NCI-H2081 treated with DMSO at 0.1 percent for 48 hours (cell line): ENCODE measurements at places on chromosomes 5 and 9.

GRCh38 chr9:100370064-100370723 lies 17.5 kb upstream of the TEX10 start:
- no peak for DNase-seq

DNA sequence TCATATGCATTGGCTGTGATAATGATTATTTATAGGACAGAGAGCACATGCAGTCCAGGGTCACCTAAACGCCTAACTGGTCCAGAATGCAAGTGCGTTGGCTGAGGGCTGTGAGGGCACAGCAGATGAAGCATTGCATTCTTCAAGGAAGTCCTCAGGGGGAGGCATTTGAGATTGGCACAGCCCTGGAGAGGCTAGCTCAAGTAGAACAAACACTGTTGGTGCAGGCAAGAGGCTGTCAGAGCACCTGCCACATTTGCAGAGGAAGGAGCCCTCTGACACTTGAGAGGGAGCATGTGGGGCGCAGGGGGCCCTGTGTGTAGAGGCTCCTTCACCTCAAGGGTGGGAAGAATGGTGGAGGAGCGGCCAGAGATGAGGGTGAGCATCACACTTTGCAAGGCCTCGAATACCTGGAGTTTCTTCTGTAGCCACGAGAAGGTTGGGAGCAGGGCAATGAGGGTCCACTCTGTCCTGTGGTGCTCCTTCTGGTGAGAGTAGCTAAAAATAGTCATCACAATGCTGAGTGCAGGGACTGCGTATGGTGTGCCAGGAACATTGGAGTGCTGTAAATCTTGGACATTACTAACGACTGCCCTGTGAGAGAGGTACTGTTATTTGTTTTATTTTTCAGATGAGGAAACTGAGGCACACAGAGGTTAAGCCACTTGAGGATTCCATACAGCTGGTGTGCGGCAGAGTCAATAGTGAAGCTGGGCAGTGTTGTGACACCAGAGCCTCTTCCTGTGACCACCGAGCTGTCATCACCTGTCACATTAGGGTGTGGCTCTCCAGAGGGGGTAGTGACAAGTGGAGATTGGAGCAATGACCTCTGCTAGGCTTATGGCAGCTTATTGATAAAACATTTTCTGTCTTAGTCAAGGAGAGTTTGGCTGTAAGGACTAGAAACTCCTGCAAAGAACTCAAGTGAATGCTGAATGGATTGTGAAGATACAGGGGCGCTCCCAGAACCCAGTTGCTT lies 100.2 kb downstream of the PIP5K1B start:
- DNase-seq = no peak

GRCh38 chr5:150353032-150353675 lies 4.3 kb upstream of the TCOF1 start:
- DNase-seq = no peak

DNA sequence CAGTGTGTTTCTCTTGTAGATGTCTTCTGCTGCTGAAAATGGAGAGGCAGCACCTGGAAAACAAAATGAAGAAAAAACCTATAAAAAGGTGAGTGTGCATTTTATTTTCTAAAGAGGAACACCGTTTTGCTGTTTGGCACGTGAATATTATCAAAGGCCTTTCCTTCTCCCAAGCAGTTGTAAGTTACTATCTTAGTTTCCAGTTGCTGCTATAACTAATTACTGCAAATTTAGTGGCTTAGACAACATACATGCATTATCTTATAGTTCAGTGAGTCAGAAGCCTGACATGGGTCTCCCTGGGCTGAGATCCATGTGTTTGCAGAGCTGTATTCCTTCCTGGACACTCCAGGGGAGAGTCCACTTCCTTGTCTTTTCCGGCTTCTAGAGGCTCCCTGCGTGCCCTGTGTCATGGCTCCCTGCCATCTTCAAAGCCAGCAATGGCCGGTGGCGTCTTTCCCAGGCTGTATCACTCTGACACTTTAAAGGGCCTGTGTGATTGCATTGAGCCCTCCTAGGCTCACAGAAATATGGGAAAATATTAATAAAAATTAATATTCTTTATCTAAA lies 117.6 kb downstream of the PIP5K1B start:
- DNase-seq = no peak

GRCh38 chr5:143195491-143195890 lies 208.0 kb downstream of the NR3C1 start:
- no peak for DNase-seq

GRCh38 chr9:134419684-134420076 lies 93.4 kb downstream of the RXRA start:
- no peak for DNase-seq

- no peak for DNase-seq
Measured at GRCh38 chr9:32863291-32863690, 80.0 kb downstream of the TMEM215 start.

DNA sequence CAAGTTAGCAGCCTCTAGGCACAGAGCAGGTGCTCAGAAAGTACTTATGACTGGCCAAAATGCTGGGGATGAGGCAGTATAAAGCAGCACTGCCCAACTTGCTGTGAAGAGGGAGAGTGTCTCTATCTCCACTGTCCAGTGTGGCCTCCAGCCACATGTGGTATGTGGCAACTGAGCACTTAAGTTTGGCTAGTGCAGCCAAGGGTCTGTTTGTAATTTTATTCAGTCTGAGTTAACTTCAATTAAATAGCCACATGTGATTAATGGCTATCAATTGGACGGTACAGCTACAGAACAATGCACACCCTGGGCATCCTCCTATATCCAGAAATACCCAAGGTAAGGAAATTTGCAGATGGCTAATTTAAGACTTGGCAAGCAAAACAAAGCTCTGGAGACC lies 26.9 kb downstream of the ROR2 start:
- no peak for DNase-seq

GRCh38 chr5:154483654-154484392 lies 5.8 kb upstream of the HAND1 start:
- DNase-seq = no peak

GRCh38 chr9:86122311-86122710 lies 23.0 kb upstream of the GOLM1 start:
- DNase-seq = no peak

- no peak for DNase-seq
Measured at GRCh38 chr5:136730426-136730825, 365.1 kb upstream of the TRPC7 start.

- no peak for DNase-seq
Measured at GRCh38 chr5:135737701-135738563, 96.5 kb upstream of the SLC25A48 start.

DNA sequence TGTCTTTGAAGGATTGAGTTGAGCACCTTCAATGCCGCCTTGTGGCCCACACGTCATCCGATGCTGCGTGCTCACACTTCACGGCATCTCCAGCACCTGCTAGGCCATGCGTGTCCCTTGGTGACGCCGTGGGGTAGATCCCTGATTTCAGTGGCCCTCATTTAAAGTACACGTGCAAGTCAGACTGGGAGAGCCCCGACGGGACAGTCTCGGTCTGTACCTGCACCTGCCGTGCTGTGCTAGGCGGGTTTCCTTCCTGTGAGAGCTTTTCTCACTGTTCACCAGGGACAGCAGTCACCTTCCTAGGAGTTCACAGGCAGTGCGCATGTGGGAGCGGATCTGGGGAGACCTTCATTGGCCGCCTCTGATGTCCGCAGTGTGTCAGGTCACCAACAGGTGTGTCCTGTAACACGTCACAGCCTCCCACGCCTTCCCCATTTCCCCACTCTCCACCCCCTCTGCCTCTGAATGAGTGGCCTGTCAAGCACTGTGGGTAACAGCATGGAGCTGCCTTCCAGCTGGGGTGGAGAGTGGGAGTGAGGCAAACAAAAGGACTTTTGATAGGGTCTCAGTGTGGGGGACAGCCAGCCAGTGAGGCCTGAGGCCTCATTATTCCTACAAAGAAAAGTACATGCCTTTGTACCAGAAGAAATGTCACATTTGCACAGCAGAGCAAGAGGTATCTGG lies 236.4 kb downstream of the FANCC start:
- no peak for DNase-seq

GRCh38 chr9:132114102-132114707 lies 34.5 kb upstream of the MED27 start:
- DNase-seq = no peak

GRCh38 chr5:32325062-32325461 lies 12.3 kb upstream of the MTMR12 start:
- no peak for DNase-seq

DNA sequence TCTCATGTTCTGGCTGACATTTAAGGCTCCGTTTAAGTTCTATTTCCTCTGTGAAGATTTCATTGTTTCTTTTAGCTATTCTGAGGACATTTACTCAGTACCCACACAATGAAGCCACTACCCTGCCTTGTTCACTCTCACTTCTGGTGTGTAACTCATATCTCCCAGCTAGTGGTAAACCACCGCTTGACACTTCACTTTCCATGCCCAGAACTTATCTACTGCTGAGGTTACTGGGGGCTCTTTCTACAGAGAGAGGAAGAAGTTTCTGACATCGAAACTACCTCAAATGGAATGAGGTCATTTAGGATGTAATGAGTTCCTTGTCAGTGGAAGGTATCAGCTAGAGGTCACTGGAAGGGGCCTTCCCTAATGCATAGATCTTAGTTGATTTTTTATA lies 501.5 kb downstream of the DMAC1 start:
- DNase-seq = no peak

DNA sequence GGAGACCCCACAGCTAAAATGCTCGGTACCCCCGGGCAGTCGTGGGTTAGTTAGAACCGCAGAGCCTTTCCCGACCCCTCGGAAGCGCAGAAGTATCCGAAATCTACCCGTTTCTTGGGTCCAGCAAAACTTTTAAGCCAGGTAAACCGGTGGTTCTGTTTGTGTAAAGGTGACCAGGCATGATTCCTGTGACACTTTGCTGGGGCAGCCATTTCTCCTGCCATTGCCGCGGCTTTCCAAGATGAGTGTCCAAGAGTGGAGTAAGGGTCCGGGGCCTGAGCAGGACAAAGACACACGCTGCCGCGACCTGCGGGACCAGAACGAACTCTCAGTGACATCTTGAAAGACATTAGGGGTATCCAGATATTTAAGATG lies 655 bp downstream of the MARVELD2 start:
- DNase-seq = no peak

DNA sequence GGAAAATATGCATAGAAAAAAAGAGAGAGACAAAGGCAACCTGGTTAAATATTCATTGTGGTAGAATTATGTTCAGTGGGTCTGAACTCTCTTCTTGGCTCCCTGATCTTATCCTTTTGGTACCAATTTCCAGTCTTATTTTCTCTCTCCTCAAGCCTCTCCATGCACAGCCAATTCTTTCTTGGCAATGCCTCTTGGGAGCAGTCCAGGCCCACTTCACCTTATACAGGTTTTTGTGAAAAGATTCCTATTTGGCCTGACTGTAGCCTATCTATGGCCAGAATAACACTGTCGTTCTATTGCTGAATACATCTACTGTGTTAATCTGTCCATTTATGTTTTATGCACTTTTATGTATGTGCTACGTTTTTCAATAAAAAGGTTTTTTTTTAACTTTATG lies 2.7 kb downstream of the ELOVL7 start:
- no peak for DNase-seq

DNA sequence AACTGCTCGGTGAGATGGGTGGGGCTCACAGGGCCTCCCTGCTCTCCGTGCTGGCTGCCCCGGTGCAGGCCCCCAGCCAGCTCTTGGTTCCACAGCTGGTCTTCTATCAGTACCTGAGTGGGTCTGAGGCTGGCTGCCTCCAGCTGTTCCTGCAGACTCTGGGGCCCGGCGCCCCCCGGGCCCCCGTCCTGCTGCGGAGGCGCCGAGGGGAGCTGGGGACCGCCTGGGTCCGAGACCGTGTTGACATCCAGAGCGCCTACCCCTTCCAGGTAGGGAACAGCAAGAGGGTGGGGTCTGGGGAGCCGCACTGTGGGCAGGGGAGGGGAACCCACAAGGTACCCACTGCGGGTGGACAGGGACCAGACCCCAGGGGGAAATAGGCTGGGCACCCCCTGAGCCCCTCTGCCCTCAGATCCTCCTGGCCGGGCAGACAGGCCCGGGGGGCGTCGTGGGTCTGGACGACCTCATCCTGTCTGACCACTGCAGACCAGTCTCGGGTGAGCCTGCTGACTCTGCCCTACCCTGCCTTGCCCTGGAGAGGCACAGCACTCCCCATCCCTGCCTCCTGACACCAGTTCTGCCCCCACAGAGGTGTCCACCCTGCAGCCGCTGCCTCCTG lies 2.8 kb downstream of the MAMDC4 start:
- DNase-seq = no peak

GRCh38 chr5:101721543-101721942 lies 574.5 kb downstream of the SLCO4C1 start:
- no peak for DNase-seq

- no peak for DNase-seq
Measured at GRCh38 chr9:75669721-75670120, 220.8 kb upstream of the PCSK5 start.

DNA sequence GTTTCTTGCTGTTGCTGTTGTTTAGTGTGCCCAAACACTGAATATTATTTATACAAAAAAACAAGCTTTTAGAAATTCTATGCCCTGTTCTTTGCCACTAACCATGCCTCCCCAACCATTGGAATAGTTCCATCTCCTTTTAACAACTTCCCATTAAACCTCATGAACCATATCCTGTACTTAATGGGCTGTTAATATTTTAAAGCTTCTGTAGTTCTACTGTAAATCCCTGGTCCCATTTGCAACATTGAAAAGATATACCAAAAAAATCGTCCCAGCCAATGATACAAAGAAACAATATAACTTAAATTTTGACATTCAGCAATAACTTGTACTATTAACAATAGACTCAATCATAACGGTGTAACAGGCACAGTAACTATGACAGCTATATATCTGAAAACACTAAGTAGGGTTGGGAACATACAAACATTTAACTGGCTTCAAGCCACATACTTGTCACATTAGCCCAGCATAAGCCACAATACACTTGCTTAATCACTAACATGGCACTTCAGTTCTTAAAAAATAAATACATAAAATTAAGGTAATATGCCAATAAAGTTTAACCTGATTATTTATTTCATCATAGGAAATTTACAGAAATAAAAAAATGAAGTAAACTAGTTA lies 86.1 kb downstream of the ADAMTS6 start:
- DNase-seq = no peak

GRCh38 chr5:33837301-33837700 lies 54.5 kb downstream of the ADAMTS12 start:
- no peak for DNase-seq

DNA sequence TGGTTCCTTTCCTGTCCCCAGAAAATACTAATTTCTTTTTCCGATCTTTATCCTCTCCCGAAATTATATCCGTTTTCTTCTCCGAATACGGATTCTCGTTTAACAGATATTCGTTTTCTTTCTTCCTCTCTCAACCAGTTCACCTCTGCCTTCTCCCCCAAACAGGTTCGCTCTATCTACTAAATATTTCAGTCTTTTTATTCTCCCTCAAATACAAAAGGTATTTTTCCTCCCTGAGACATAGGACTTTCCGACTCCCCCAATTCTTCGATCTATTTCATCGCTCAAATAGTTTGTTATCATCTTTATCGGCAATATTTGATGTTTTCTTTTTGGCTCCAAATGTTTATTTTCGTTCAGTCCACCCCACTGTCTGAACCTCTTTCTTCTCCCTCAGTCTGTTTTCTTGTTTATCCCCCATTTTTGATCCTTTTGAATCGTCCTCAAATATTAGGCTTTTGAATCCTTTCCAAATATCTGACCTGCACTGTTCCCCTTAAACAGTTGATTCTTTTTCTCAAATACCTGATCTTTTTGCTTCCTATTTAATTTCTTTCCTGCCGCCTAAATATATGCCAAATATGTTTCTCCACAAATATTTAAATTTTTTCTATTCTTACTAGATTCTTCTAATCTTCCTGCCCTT lies 4.4 kb downstream of the PITX1 start:
- DNase-seq = no peak

- DNase-seq = no peak
Measured at GRCh38 chr5:145699846-145700245, 135.3 kb downstream of the PRELID2 start.

- no peak for DNase-seq
Measured at GRCh38 chr5:177356746-177357145, 978 bp upstream of the RGS14 start.

GRCh38 chr9:94922098-94922607 lies 195.7 kb downstream of the AOPEP start:
- DNase-seq = no peak
